Stimulated activated CD8-positive, alpha-beta memory T cell treated with anti-CD3 and anti-CD28 coated beads, Interleukin-7, amount 100 ng/mL, for 1 hour (primary cell): ENCODE measurements at places on chromosomes 2 and 18.

GRCh38 chr2:1233281-1233680 lies 180.0 kb upstream of the TPO start:
- no peak for DNase-seq

DNA sequence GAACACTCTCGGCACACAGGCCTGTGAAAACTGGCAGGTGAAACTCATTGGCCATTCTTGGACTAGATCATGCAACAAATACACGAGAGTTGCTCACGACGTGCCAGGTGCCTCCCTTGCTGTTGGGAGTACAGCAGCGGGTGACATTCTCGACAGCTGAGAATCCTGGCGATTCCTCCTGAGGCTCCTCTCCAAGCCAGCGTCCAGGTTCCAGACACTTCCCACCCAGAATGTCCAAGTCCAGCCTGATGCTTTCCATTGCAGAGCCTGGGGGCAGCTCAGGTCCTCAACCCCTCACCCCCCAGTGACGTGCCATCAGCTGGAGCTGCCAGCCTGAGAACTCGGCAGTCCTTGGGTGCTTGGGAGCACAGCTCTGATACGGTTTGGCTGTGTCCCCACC lies 124.2 kb downstream of the PXDN start:
- no peak for DNase-seq

DNA sequence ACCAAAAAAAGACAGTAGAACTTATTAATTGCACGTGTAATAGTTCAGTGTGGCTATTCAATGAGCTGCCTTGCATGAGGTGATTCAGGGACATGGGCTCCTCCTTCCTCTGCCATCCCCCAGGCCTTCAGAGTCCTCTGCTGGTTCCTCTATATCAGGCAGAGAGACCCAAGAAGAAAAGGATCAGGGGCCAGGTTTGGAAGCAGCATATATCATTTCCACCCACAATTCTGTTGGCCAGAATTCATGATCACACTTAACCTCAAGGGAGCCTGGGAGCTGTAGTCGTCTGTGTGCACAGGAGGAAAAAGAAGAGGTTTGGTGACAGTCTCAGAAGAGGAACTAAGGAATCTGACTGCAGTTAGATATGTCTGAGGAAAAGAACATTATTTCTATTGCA lies 114.0 kb upstream of the GLS start:
- DNase-seq, result no peak

- DNase-seq, result no peak
These were observed 187.2 kb downstream of the BCL11A start for GRCh38 chr2:60366135-60366712.
